Stimulated activated CD4-positive, alpha-beta T cell treated with anti-CD3 and anti-CD28 coated beads, Interleukin-15, amount 100 ng/mL, for 1 hour (primary cell): ENCODE measurements at places on chromosomes 4 and X.

DNA sequence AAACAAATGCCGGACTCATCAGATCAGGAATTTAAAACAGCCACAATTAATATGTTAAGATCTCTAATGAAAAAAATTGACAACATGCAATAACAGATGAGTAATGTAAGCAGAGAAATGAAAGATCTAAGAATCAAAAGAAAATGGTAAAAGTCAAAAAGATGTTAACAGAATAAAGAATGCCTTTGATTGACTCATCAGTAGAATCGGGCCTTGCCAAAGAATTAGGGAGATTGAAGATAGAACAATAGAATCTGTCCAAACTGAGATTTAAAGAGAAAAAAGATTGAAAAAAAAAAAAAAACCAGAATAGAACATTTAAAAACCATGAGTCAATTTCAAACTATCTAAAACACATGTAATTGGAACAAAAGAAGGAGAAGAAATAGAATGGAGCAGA lies 25.9 kb upstream of the GUCY1A1 start:
- no peak for DNase-seq

DNA sequence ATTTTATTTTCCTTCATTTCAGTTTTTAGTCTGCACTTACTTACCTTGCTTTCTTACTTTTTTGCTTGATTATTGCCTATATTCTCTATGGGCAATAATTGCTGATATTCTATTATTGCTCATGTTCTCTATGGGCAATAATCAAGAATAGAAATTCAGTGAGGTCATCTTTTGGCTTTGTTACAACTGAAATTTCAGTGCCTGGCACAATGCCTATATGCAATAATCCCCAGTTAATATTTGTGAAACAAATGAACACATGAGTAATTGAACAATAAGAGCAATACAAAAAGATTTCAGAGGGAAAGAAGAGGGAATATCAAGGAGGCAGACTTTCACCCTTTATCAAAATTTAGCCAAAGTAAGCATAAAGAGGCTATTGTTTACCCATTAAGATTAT lies 48.6 kb upstream of the ARSJ start:
- DNase-seq = no peak

- DNase-seq = no peak
Measured at GRCh38 chr4:90120037-90120436, 7.2 kb upstream of the CCSER1 start.

GRCh38 chrX:155213731-155214130 lies 2.5 kb upstream of the VBP1 start:
- DNase-seq = no peak

DNA sequence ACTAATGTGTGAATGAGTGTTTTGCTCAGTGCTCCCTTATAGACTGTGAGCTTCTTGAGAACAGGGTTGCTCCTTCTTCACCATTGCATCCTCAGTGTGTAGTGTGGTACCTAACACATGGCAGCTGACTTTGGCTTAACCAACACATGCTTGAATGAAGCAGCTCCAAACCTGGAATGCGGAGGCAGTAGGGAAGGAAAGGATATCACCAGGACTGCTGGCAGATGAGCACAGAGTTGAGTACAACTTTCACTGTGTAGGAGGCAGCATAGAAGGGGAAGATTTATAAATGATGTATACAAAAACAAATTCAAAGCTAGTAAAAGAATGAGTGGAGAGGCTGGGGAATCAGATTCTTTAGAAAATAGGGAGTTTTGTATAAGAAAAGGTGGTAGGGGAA lies 174.3 kb downstream of the SLIT2 start:
- DNase-seq = no peak

DNA sequence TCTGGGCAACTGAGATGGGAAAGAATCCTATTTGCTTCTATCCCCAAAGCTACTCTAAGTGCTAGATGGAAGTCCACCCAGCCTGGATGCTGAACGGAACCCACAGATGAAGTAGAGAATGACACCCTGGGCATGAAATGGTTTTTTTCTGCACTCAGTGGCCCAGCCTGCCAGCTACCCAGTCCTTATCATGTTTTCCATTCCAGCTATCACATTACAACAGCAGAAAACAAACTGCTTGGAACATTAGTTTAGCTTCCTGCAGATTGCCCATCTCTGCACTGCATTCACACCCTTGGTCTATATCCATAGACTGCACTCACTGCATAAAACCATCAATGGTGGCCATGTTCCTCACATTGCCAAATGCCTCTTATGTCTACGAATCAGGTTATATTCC lies 79.1 kb downstream of the NYX start:
- no peak for DNase-seq

DNA sequence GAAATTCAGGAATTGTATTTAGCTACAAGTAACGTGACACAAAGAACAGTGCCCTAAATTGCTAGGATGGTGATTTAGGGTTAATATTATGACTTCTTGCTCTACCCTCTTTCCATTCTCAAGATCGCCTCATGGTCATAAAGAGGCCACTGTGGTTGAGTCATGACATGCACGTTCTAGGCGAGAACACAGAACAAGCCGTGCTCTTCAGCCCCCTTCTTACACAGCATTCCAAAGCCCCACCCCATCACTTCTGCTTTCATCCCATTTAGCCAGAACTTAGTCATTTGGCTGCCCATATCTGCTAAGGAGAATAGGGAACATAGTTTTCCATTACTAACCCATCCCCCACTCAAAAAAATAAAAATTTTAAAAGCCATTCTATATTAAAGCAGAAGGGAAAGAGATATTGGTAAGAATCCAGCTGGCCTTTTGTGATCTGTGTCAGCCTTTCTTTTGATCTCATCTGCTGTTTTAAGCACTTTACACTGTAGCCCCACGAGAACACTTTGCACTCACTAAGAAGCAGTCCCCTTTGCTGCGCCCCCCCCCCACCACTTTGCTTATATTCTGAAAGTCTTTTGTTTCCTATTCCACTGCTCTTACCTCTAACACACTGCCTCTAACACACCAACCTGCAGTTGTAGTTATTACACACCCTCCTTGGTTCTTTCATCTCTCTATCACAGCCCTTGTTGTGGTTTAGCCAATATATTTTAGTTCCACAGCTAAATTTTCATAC lies 28.4 kb downstream of the NPNT start:
- no peak for DNase-seq

DNA sequence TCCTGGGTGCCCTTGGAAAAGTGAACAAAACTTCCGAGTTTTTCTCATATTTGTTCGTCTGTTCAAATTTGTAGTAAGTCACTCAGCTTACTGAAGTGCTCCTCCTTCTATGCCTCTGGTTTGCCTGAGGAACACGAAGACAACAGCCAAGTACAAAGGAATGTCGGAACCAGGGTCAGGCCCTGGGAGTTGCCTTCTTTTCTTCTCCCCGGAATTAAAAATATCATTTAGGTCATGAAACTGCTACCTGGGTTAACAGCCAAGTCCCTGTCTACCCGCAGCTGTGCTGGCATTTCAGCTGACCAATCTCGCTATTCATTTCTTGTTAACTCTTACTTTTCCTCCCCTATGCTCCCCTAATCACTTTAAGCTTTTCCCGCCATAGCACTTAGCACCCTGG lies 137.6 kb upstream of the TEX13D start:
- DNase-seq = no peak

DNA sequence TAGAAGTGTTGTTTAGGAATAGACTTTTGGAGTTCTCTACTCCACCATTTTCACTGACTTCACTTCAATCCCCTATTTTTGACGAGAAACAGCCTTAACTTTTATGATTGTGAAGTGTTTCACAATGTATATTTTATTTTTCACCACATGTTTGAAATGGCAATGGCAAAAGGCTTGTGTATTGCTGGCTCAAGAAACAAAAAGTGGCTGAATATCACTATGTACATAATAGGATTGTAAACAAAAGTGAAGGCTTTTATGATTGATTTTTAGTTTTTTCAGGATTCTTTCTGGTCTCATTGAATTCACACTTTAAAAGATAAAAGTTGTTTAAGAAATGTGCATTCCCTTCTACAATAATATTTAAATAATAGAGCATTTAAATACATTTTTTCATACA lies 18.2 kb downstream of the MAGEB5 start:
- DNase-seq = no peak

- no peak for DNase-seq
Measured at GRCh38 chr4:183434264-183434663, 10.2 kb upstream of the CDKN2AIP start.

GRCh38 chr4:144355811-144356757 lies 215.6 kb upstream of the GYPA start:
- no peak for DNase-seq

- no peak for DNase-seq
Measured at GRCh38 chr4:54281054-54281766, 52.1 kb downstream of the PDGFRA start.

GRCh38 chrX:110097920-110098319 lies 95.0 kb downstream of the TMEM164 start:
- no peak for DNase-seq

- DNase-seq = no peak
Measured at GRCh38 chr4:98305576-98305975, 44.4 kb downstream of the RAP1GDS1 start.

- DNase-seq = no peak
Measured at GRCh38 chr4:41066049-41066448, 148.3 kb downstream of the APBB2 start.

DNA sequence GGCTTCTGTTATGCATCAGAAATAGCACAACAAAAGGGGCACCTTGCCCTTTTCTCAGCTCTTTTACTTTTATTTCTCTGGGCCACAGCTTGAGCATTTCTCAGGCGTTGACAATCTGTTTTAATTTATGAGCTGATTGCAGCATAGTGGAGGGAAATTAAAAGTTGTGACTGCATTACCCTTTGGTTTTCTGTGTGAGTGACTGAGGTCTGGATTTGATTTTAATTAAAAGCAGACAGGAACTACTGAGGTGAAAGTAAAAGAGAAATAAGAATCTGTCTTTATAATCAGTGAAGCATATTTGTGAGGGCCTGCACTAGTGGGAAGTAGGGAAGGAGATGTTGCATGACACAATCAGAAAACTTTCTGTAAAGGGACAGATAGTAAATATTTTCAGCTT lies 43.4 kb upstream of the GEMIN8 start:
- DNase-seq = no peak

DNA sequence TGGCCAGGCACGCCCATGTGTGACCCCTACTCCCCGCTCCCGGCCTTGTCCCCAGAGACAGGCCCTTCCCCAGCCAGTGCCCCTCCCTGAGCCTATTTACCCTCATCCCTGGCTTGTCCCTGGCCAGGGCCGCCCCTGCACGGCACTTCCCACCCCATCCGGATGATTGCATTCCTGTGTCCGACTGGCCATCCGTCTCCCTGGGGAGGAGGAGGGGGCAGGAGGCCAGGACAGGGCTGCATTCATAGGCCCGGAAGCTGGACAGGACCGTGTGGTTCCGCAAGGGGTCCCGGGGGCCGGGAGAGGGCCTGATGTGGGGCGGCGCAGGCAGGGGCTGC lies 22.8 kb downstream of the CTBP1 start:
- no peak for DNase-seq

DNA sequence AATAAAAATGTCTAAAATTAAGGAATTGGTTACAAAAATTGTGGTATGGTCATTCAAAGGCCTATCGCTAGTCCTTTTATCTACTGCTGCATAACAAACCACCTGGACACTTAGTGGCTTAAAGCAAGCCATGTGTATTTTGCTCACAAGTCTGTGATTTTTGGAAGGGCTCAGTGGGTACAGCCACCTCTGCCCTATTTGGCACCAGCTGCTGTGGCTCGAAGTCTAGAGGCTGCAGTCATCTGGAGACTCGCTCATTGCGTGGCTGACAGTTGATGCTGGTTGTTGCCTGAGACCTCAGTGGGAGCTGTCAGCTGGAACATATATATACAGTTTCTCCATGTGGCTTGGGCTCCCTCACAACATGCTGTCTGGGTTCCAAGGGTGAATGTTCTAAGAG lies 60.8 kb upstream of the MID1 start:
- no peak for DNase-seq

DNA sequence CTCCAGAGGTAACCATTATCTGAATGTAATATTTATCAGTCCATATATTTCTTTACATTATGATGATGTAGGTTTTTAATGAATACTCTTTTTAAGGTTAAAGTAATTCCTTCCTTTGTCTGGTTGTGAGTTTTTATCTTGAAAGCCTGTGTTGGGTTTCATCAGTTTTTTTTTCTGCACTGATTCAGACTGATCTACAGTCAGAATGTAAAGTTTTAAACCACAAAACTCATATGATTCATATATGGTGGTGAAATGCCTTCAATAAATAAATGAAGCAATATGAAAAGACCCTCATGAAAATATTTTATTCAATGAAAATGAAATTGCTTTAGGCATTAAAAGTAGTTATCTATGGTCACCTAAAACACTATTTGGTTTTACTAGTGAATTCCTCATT lies 47.1 kb downstream of the SORBS2 start:
- DNase-seq = no peak

DNA sequence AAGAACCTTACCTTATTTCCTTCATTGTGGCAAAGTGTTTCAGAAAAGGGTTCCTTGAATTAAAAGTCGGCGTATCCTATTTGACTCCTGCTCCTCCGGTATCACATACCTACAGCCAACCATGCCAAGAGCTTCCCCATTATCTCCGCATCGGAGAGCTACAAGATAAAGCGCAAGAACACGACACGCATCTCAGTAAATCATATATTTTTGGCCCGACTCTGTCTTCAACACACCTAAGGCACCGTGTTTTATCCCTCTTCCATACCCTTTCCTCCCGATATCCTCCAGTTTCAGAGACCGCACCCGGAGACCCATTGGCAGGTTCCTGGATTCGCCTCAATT lies 497 bp upstream of the THAP9 start:
- no peak for DNase-seq

- DNase-seq = no peak
Measured at GRCh38 chrX:86604607-86605006, 456.4 kb downstream of the DACH2 start.

GRCh38 chrX:43750248-43750676 lies 94.2 kb downstream of the MAOA start:
- DNase-seq = no peak

- no peak for DNase-seq
Measured at GRCh38 chr4:8162625-8163024, 4.0 kb upstream of the ABLIM2 start.

GRCh38 chrX:10756441-10756840 lies 136.1 kb upstream of the MID1 start:
- no peak for DNase-seq

- no peak for DNase-seq
Measured at GRCh38 chrX:133685822-133686221, 270.5 kb upstream of the GPC4 start.

- DNase-seq = peak; percentile 26
Measured at GRCh38 chrX:53071604-53072417, 10.4 kb upstream of the TSPYL2 start.

- DNase-seq = no peak
Measured at GRCh38 chrX:105823092-105823455, 735 bp downstream of the NRK start.

- no peak for DNase-seq
Measured at GRCh38 chr4:107131295-107131694, 95.2 kb upstream of the DKK2 start.

GRCh38 chr4:133550436-133550835 lies 401.3 kb downstream of the PCDH10 start:
- DNase-seq = no peak
